Activated CD4-positive, alpha-beta T cell treated with anti-CD3 and anti-CD28 coated beads for 24 hours (primary cell): ENCODE measurements at places on chromosomes 16 and 17.

DNA sequence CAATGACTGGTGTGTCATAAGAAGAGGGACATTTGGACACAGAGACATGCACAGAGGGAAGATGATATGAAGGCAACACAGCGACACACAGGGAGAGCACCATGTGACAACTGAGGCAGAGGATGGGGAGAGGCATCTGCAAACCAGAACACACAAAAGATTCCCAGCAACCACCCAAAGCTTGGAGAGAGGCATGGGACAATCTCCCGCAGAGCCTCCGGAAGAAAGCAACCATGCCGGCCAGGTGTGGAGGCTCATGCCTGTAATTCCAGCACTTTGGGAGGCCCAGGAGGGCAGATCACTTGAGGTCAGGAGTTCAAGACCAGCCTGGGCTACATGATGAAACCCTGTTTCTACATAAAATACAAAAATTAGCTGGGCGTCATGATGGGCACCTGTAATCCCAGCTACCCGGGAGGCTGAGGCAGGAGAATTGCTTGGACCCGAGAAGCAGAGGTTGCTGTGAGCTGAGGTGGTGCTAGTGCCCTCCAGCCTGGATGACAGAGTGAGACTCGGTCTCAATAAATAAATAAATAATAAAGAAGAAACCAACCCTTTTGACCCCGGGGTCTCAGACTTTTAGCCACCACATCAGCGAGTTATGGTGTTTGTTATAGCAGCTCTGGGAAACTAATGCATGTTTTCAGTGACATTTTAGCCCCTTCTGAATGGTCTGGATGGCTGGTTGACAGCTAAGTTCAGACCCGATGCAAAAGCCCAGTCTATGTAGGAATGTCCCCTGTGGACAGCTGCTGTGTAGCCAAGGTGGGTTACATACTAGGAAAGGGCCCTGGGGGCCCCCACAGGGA is 13.8 kb upstream of the PLCG2 start:
- DNase-seq, result no peak

DNA sequence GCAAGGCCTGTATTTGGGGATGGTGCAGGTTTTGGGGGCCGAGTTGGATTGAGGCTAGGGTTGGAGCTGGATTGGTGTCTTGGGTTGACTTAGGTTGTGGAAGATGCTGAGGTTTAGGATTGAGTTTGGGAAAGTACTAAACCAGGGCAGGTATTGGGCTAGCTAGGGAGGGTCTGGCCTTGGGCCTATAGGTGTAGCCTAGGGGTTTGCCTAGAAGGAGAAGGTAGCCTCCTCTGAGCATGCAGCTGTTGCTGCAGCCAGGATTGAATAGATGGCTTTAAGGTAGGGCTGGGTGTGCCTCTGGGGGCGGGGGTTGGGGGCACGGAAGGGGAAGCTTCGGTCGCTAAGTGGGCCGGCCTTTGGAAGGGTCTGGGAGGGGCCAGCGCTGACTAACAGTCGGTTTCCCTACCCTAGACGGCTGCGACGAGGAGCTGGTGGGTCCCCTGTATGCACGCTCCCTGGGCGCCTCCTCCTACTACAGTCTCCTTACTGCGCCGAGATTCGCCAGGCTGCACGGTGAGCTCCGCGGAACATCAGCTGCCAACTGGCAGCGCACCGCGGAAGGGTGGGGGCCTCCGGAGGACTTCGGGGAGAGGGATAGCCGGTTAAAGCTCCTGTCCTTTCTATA is 1.2 kb downstream of the CNTNAP1 start:
- DNase-seq, result no peak

DNA sequence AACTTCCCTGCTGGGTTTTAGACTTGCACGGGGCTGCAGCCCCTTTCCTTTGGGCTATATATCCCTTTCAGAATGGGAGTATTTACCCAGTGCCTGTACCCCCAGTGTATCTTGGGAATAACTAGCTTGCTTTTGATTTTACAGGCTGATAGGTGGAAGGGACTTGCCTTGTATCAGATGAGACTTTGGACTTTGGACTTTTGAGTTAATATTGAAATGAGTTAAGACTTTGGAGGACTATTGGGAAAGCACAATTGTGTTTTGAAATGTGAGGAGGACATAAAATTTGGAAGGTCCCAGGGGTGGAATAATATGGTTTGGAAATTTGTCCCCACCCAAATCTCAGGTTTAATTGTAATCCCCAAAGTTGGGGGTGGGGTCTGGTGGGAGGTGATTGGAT is 393.8 kb upstream of the KIF2B start:
- no peak for DNase-seq

- DNase-seq, result no peak
Measured at GRCh38 chr17:64001763-64002529, 3.8 kb downstream of the PRR29 start.

- DNase-seq, result no peak
Measured at GRCh38 chr16:50198802-50199403, 45.8 kb downstream of the TENT4B start.

DNA sequence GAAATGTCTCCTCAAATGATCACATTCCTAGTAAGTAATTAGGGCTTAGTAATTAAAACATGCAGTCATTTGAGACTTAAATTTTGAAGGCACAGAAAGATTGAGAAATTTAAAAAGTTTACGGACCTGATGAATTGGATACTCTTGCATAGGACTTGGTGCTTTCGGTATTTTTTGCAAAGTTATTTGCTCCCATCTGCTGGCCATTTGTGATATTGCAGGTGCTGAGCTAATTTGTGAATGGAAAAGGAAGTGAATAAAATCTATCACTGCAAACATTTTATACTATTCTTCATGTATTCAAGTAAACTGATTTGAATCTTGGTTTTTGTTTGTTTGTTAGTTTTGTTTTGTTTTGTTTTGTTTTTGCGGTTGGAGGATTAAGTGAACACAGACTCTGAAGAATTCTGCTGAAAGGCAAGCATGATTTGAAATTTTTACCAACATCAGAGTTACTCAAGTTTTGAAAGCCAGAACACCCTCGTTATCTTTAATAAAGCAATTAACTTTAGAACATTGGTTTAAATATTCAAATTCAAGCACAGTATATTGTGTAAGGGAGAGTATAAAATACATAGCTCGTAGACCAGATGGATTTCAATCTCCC is 689.5 kb upstream of the RBFOX1 start:
- DNase-seq, result peak; percentile 23

GRCh38 chr17:81376946-81377714 is 18.1 kb upstream of the BAHCC1 start:
- DNase-seq, result no peak

DNA sequence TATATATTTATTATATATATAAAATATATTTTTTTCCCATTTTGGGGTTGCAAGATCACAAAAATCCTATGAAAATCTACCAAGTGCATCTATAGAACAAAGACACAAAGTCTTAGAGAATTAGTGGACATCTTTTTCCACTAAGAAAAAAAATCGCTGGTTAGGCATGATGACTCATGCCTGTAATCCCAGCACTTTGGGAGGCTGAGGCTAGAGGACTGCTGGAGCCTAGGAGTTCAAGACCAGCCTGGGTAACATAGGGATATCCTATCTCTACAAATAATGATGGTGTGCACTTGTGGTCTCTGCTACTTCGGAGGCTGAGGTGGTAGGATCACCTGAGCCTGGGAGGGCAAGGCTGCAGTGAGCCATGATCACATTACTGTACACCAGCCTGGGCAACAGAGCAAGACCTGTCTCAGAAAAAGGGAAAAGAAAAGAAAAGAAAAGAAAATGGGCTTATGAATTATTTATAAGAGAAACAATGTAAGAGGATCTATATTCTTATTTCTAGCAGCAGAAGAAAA is 185.1 kb upstream of the PSMD7 start:
- DNase-seq, result no peak

- DNase-seq, result no peak
Measured at GRCh38 chr17:8753136-8753975, 5.0 kb downstream of the SPDYE4 start.

DNA sequence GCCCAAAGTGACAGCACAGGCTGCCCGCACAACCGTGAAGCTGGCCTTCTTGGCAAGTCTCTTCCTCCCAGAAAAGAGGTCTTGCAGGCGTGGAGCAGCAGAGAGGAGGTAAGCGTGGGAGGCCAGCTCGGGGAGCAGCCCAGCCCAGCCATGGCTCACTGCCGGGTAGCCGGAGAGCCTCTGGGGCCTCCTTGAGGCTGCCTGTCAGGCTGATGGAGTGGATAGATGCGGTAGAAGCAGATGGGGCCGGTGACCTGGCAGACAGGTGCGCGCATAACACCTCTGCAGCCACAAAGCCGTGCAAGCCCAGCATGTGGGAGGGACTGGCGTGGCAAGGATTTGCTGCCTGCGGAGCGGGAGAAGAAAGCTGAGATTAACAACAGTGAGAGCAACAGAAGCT is 17.1 kb upstream of the DOK4 start:
- DNase-seq, result no peak

- no peak for DNase-seq
Measured at GRCh38 chr16:17606460-17606859, 135.7 kb upstream of the XYLT1 start.

GRCh38 chr16:26736084-26736483 is 330.6 kb upstream of the C16orf82 start:
- DNase-seq, result no peak

DNA sequence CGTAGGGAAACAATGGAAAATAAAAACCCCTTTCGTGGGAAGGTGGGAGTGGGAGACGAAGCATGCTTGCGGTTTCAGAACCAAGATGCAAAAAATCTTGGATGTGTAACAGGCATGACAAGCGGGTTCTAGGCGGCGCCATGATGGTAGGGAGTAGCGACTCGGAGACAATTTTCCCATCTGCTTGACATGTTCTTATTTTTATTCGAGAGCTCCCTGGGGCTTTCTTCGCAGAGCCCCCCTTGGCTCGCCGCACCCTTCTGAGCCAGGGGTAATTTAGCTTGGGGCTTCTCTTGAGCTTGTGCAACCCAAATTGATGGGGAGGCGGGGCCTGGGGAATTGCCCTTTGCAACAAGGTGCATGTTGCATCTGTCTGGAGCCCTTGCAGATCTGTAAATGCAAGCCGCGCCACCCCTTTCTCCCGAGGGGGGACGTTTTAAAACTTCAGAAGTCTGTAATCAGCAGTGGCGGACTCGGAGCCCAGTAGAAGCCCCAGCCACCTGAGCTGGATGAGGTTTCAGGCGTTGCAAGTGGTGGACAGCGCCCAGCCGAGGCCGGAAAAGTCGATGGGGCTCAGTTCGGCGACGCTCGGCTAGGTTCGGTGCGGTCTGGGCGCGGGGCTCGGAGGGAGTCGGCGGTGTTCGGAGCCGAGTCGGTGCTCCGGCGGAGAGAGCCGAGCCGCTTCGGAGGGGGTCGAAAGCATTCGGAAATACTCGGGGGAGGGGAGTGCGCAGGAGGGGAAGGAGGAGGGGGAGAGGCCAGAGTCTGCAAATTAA is 2.9 kb downstream of the GNAO1 start:
- DNase-seq, result peak; percentile 60

DNA sequence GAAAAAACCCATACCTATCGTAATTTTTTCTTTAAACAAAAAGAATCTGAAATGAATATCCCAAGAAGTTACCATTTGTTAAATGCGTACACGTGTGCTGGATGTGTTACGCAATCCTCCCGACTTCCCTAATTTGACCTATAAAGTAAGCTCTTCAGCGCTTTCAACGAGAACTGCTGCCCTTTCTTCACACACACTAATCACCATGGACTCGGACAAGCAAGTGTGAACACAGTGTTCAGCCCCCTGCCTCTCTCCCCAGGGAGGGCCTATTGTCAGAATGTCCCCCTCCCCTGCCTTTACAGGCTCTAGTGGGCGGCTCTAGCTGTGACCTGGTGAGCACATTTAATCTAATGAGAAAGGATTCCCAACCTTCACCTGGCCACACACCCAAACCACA is 216.1 kb downstream of the CEP112 start:
- no peak for DNase-seq

DNA sequence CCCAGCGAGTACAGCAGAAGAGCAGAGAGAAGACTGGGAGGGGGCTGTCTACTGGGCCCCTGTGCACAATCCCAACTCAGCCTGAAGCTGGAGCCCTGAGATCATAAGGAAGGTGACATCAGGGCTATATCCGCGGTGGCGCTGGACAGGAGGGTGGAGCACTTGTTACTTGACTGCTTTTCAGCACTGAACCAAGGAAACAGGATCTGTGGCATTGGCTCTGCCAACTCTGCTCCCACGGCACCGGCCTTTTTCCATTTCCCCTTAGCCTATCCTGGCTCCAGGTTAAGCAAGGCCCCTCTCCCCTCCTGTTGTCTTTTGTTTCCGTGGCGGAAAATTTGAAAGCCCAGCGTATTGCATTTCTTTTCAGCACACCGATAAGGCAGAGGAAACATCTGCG is 125.0 kb upstream of the IRX3 start:
- DNase-seq, result no peak
